ENCODE measurements at places on chromosomes 7 and 10.

DNA sequence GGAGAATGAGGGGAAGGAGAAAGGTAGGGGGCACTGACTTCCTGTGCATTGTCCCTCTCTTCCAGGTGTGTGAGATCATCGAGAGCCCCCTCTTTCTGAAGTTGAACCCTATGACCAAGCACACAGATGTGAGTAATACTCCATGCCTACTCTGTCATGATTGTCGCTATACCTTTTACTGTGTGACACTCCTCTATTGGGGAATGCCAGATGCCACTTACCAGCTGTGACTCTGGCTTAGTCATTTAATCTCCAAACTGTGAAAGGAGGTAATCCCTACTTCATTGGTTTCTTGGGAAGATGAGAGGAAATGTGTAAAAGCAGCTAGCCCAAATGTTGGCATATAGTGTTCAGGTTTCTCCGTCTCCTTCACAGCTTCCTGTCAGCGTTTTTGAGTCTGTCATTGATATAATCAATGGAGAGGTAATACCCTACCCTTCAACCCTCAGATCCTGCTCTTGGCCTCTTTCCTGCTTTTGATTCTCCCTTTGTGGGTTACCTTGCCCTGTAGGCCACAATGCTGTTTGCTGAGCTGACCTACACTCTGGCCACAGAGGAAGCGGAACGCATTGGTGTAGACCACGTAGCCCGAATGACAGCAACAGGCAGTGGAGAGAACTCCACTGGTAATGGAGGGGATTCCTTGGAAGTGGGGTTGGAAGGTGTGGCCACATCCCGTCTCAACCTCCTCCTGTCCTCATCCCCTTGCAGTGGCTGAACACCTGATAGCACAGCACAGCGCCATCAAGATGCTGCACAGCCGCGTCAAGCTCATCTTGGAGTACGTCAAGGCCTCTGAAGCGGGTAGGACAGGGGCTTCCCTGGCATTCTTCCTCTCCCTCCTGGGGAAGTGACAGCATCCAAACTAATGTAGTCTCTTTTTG lies 2.0 kb downstream of the COPS6 start:
- DNase-seq, result no peak

GRCh38 chr10:101781655-101781983 lies 1.6 kb downstream of the NPM3 start:
- DNase-seq, result no peak

GRCh38 chr7:47252675-47253074 lies 329.2 kb downstream of the TNS3 start:
- DNase-seq, result no peak

- no peak for DNase-seq
These were observed 16.6 kb upstream of the SLC29A3 start for GRCh38 chr10:71302451-71302850.
